ENCODE measurements at places on chromosomes 1 and 21. TPM values are rescaled to one million over a fixed set of nuclear protein-coding genes. Genes with fewer than 3 reads are reported as not detected.

DNA sequence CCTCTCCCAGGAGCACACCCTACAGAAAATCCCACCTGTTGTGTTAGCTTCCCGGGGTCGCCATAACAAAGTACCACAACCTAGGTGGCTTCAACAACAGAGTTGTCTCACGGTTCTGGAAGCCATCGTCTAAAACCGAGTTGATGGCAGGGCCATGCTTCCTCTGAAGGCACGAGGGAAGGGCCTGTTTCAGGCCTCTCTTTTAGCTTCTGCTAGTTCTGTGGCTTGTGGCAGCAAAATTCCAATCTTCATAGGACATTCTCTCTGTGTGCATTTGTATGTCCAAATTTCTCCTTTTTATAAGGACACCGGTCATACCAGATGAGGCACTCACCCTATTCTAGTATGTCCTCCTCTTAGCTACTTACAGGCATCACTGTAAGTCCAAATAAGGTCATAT, 3.2 kb downstream of the CFAP74 start:
- H3K27ac ChIP-seq, result no peak overlapping the region
- DNase-seq, result no peak
- 0 out of 2 replicates have a peak, but pooled peaks cover 4% of the 10 kb centered on the region for H3K27me3 ChIP-seq
- no peaks in the 10 kb centered on the region for H3K36me3 ChIP-seq
- peaks cover 6% of the 10 kb centered on the region for H3K4me1 ChIP-seq

DNA sequence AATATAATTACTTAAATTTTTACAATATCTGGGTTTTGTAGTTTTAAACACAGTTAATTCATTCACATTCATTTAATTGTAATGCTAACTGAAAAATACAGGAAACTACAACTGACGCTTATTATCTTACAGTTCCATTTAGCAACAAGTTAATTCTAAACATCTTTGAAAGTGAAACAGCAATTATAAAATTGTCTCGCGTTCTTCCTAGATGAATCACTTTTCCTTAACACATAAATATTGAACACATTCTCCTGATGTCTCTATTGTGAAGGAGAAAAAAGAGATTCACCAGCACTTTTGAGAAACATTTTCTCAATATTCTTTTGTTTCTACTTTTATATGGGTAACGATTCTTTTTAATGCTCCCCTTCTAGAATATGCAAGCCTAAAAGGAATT, 6.4 kb downstream of the PTGFR start:
- H3K27me3 ChIP-seq, result no peaks in the 10 kb centered on the region
- no peaks in the 10 kb centered on the region for H3K36me3 ChIP-seq
- H3K4me3 ChIP-seq, result no peak overlapping the region

GRCh38 chr1:24369199-24369598, 44.4 kb downstream of the STPG1 start:
- no peak overlapping the region for H3K27ac ChIP-seq
- no peaks in the 10 kb centered on the region for H3K27me3 ChIP-seq
- H3K4me1 ChIP-seq, result peaks cover 29% of the 10 kb centered on the region
- H3K36me3 ChIP-seq, result no peaks in the 10 kb centered on the region

- H3K36me3 ChIP-seq, result no peaks in the 10 kb centered on the region
- H3K4me3 ChIP-seq, result no peak overlapping the region
- H3K4me1 ChIP-seq, result peaks cover 17% of the 10 kb centered on the region
- H3K27me3 ChIP-seq, result no peaks in the 10 kb centered on the region
- DNase-seq, result no peak
These were observed 28.4 kb upstream of the NFIA start for GRCh38 chr1:61053712-61054600.

DNA sequence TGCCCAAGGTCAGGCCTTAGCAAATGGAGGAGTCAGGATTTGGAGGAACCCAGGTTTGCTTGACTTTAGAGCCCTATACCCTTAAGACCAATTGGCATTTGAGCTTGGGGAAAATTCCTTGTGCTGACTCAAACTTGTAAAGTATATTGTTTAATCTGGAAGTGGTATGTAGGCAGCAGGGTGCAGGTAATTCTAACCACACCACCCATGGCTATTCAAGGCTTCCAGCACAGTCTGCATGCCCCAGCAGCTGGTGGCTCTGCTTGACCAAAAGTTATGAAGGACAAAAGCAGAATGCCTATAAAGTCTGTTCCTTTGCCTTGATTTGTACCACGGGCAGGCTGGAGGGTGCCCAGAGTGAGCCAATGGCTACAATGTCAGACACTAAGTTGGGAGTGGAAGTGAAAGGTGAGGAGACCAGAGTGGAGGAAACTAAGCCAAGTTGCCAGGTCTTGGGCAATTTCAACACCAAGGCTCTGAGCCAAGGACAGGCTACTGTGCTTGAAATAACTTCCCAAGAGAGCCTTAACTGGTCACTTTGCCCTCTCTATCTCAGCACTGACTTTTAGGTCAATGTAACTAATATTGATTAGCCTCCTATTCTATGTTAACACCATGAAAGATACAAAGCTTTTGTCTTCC, 4.7 kb upstream of the G0S2 start:
- peak overlapping the region; percentile 70 for H3K27ac ChIP-seq
- peak overlapping the region; percentile 15 for H3K4me3 ChIP-seq
- no peaks in the 10 kb centered on the region for H3K36me3 ChIP-seq

- peaks cover 17% of the 10 kb centered on the region for H3K4me1 ChIP-seq
- no peak overlapping the region for H3K4me3 ChIP-seq
- peak overlapping the region; percentile 33 for H3K27ac ChIP-seq
- DNase-seq, result peak; percentile 61
- no peaks in the 10 kb centered on the region for H3K36me3 ChIP-seq
These were observed 20.6 kb downstream of the NIBAN1 start for GRCh38 chr1:184953600-184954219.

DNA sequence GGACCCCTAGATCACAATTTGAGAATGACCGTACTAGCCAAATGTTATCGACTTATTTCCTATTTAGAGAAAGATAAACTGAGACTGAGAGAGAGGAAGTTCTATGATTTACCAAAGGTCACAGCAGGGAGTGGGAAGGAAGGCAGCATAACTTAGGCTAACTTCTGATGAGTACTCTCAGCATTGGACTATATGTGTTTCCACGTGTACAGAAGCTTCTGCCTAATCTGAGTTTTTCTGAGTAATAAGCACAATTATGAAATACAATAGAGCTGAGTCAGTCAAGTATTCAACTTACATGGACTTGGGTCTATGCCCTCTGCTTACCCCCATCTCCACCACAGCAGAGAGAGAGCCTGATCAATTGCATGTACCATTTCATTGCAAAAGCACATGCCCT, 88.1 kb upstream of the HIVEP3 start:
- DNase-seq, result peak; percentile 33
- H3K4me3 ChIP-seq, result no peak overlapping the region
- no peaks in the 10 kb centered on the region for H3K27me3 ChIP-seq
- no peaks in the 10 kb centered on the region for H3K4me1 ChIP-seq

GRCh38 chr1:66182551-66183178, 351.3 kb upstream of the SGIP1 start:
- H3K4me3 ChIP-seq, result no peak overlapping the region
- H3K4me1 ChIP-seq, result no peaks in the 10 kb centered on the region
- H3K27ac ChIP-seq, result no peak overlapping the region

GRCh38 chr21:36113647-36114428, 21.0 kb upstream of the CBR3 start:
- peak; percentile 78 for DNase-seq
- peak overlapping the region; percentile 71 for H3K4me3 ChIP-seq
- H3K4me1 ChIP-seq, result peaks cover 16% of the 10 kb centered on the region
- no peaks in the 10 kb centered on the region for H3K36me3 ChIP-seq
- peak overlapping the region; percentile 65 for H3K27ac ChIP-seq
- H3K27me3 ChIP-seq, result no peaks in the 10 kb centered on the region

GRCh38 chr1:2796890-2797740, 4.4 kb downstream of the TTC34 start:
- no peak for DNase-seq
- no peak overlapping the region for H3K4me3 ChIP-seq
- H3K27me3 ChIP-seq, result peaks cover 25% of the 10 kb centered on the region
- H3K36me3 ChIP-seq, result no peaks in the 10 kb centered on the region
- no peaks in the 10 kb centered on the region for H3K4me1 ChIP-seq

- H3K27me3 ChIP-seq, result no peaks in the 10 kb centered on the region
- no peak overlapping the region for H3K4me3 ChIP-seq
- no peaks in the 10 kb centered on the region for H3K4me1 ChIP-seq
- no peaks in the 10 kb centered on the region for H3K36me3 ChIP-seq
- H3K27ac ChIP-seq, result no peak overlapping the region
These were observed 130.3 kb downstream of the C1orf21 start for GRCh38 chr1:184517130-184517529.

DNA sequence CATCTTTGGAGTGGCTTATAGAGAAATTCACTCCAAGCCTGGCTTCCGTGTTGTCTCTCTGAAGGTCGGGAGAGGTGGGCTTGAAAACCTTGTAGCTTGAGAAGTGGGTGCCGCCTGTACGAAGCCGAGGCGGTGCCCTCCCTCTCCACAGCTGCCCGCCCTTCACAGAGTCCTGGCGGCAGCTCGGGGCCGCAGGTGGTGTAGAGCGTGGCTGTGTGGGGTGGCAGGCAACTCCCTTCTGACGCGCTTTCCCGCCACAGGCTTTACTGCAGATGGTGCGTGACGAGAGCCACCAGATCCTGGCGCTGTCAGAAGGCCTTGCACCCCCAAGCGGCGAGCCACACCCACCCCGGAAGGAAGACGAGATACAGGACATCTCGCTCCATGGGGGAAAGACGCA, 33.1 kb upstream of the DIP2A start:
- no peak for DNase-seq
- no peaks in the 10 kb centered on the region for H3K27me3 ChIP-seq
- no peak overlapping the region for H3K27ac ChIP-seq

DNA sequence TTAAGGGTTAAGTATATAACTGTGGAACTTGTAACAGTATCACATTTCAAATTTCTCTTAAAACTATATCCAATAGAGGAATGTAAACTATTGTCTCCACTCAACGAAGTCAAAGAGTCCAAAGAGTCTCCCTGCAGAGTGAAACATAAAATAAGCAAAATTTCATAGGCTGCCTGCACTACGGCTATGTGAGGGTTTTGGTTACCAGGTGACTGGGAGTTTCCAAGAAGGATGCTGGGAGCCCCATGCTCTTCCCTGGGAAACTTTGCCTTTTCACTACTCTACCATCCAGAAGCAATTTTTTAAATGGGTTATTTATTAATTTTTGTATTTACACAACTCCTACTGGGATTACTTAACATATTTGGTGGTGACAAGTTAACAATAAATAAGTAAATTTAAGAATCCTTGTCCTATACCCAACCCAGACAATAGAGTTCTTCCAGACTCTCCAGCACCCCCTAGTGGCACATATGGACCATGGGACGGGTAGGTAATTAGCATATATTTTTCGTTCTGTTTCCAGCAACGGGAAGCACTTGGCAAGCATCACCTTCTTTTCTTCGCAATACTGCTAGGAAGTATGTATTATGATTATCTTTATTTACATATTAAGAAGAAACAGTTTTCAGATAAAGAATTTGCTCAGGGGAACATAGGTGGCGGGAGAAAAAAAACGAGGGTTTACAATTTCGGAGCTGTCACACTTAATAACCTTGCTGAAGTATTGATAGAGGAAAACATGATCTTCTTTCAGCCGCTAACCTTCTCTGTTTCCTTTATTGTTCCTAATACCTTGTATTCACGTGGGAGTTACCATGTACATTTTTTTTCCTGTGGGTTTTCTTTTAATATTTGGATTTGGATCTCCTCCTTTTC, 3.5 kb downstream of the FMO2 start:
- peak; percentile 85 for DNase-seq
- H3K36me3 ChIP-seq, result no peaks in the 10 kb centered on the region
- peaks cover 67% of the 10 kb centered on the region for H3K27me3 ChIP-seq
- H3K27ac ChIP-seq, result no peak overlapping the region

DNA sequence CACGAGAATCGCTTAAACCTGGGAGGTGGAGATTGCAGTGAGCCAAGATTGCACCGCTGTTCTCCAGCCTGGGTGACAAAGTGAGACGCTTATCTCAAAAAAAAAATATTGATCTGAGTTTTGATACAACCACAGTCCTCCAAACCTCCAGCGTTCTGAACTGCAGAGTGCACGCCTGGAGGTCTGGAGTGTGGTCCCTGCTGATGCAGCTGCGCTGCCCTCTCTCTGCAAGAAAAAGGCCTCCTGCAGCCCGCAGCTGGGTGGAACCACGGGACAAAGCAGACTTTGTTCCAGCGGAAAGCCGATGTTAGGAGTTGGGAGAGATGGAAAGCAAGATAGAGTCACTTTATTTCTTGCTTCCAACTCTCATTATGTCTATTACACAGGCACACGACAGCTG, 144.9 kb upstream of the SOD1 start:
- H3K27ac ChIP-seq, result no peak overlapping the region
- H3K27me3 ChIP-seq, result no peaks in the 10 kb centered on the region
- H3K4me3 ChIP-seq, result no peak overlapping the region
- DNase-seq, result no peak
- H3K4me1 ChIP-seq, result peaks cover 7% of the 10 kb centered on the region

- H3K4me3 ChIP-seq, result no peak overlapping the region
- no peaks in the 10 kb centered on the region for H3K27me3 ChIP-seq
- DNase-seq, result no peak
- H3K36me3 ChIP-seq, result no peaks in the 10 kb centered on the region
- H3K4me1 ChIP-seq, result peaks cover 19% of the 10 kb centered on the region
These were observed 70.5 kb upstream of the NGF start for GRCh38 chr1:115408533-115408932.

DNA sequence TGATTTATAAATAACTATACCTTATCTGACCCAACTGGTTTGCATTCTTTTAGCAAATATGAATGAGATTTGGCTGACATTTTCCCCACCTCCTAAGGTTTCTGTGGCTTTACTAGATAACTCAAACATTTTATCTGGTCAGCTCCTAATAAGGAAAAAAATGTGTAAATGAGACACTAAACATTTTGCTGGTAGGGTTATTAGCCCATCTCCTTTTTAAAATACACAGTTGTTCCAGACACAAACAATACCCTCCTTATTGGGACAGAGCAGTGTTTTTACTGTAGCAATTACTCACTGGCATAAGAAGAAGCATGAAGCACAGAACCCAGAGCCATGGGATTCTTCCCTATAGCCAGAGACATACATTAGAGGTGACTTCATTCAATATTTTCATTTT, 53.8 kb upstream of the NUF2 start:
- no peaks in the 10 kb centered on the region for H3K36me3 ChIP-seq
- no peaks in the 10 kb centered on the region for H3K4me1 ChIP-seq
- no peak overlapping the region for H3K27ac ChIP-seq
- no peak for DNase-seq

DNA sequence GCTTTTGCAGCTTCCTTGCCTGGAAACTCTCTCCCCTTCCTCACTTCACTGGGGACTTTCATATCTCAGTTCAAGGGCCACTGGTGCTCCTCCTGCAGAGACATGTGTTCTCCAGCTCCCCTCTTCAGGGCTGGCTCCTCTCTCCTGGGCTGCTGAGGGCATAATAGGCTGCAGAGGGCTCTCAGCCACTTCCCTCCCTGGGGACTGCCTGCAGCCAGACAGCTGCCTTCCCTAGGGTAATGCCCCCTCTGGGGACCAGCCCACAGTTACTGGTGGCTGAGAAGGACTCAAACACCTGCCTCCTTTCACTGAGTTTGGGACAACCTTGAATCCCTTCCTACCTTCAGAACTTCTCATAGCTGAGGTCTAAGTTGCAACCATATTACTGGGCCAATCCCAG, 104.8 kb upstream of the POU3F1 start:
- H3K36me3 ChIP-seq, result no peaks in the 10 kb centered on the region
- peaks cover 26% of the 10 kb centered on the region for H3K27me3 ChIP-seq
- no peaks in the 10 kb centered on the region for H3K4me1 ChIP-seq

GRCh38 chr1:94044891-94045290, 76.1 kb downstream of the ABCA4 start:
- no peaks in the 10 kb centered on the region for H3K27me3 ChIP-seq
- no peak overlapping the region for H3K4me3 ChIP-seq
- DNase-seq, result no peak
- H3K4me1 ChIP-seq, result peaks cover 23% of the 10 kb centered on the region
- no peak overlapping the region for H3K27ac ChIP-seq
- H3K36me3 ChIP-seq, result no peaks in the 10 kb centered on the region

Gene HSD3B2
- total RNA-seq, result not detected

Gene GCSAML
- total RNA-seq, result not detected

Gene KLHDC9
- total RNA-seq, result 3.2 TPM
